Activated CD4-positive, alpha-beta T cell treated with anti-CD3 and anti-CD28 coated beads for 4 hours (primary cell): ENCODE measurements at places on chromosomes 2 and 18.
A peak's percentile ranks its signal among the peaks of the same experiment; 100 is the strongest.

GRCh38 chr2:42492691-42493467 lies 903 bp downstream of the KCNG3 start:
- DNase-seq, result peak; percentile 4

- DNase-seq, result peak; percentile 14
Observed at GRCh38 chr2:73112026-73112912, 479 bp downstream of the RAB11FIP5 start.

DNA sequence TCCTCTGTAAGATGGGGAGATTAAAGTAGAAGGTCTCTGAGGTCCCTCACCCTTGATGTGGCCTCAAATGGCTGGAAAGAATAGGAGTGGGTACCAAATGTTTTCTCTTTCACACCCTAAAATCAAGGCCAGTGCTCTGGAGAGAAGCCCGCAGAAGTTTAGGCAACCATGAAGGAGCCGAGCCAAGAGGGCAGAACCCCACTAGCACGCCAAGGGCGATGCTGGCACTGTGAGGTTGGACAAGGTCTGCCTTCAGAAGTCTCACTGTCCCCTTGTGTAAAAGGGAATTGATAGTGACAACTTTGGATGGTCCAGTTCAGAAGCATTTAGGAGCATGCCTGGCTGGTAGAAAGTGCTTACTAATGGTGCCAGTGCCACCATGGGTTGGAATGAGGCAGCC lies 16.3 kb upstream of the OTOF start:
- no peak for DNase-seq

GRCh38 chr2:62207491-62207890 lies 11.6 kb downstream of the B3GNT2 start:
- no peak for DNase-seq

DNA sequence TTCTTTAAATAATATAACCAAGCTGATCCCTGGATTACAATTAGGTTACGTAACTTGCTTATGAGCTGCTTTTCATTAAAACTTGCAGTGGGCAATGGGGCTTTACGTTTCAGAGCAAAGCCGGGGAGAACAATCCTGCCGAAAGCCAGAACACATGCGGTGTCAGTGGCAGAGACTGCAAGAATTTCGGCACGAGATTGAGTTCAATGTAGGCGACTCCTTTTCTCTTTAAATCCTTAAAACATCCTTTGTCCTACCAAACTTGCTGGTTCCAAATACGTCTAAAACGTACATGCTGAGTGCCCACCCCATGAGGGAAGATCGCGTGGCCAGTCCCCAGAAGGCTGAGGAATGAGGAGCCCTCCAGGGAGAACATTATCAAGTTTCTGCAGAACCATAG lies 36.8 kb upstream of the NCOA1 start:
- no peak for DNase-seq

GRCh38 chr2:207252979-207253645 lies 87.4 kb upstream of the KLF7 start:
- no peak for DNase-seq

DNA sequence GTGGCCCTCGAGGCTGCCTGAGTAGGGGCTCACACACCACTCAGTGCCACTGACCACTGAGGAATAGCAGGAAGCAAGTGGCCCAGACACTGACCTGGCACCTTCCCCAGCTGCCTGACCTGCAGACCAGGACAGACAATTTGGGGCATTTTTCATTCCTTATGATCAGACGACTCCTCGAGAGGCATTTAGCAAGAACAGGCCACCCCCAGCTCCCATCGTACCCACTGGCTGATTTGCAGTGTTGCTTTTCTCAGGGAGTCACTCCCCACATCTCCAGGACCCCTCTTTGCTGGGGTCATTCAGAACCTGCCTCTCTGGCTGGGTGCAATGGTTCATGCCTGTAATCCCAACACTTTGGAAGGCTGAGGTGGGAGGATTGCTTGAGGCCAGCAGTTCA lies 185.7 kb downstream of the HAUS1 start:
- no peak for DNase-seq

- peak; percentile 32 for DNase-seq
Observed at GRCh38 chr2:30336978-30337841, 105.9 kb downstream of the LBH start.

DNA sequence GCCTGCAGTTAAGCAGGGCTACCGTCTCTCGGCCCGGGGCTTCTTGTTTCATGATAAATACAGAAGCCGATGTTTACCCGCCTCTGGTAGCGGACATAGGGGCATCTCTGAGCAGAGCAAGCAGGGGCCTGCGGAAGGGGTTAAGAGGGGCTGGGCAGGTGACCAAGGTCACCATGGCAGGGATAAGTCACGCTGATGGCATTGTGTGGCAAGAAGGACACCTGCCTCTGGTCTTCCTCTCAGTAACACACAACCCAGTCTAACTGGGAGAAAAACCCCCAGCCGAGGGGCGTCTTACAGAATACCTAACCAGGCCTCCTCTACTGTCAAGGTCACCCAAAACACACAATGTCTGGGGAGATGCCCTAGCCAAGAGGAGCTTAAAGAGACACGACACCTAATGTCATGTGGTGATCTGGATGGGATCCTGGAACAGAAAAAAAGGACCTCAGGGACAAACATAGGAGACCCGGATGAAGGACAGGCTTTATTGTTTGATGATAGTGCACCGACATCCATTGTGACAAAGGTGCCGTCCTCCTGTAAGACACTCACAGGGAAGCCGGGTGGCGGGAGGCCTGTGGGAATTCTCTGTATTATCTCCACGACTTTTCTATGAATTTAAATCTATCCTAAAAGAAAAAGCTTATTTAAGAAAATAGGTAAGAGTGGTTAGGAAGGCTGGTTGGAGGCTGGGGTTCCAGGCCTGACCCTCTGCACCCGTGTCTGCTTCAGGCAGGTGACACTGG lies 24.8 kb downstream of the SH3BP4 start:
- no peak for DNase-seq

- DNase-seq, result no peak
Observed at GRCh38 chr2:74416778-74417177, 4.6 kb downstream of the C2orf81 start.

DNA sequence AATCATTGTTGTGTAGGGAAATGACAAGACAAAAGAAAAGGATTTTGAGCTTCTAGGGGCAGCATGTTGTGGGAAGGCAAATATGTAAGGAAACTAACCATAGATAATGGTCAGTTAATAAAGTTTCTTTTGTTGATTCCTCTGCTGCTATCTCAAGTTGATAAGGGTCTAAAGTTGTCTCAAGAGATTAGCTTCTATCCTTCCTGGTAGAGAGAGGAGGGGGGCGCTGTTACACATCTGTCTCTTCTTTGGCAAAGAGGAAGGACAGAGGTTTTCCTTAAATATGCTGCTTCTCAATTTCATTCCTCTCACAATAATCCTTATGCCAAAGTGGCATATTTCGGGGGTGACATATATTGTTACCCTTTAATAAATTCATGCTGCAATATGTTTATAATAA lies 944.0 kb downstream of the DPP10 start:
- no peak for DNase-seq

GRCh38 chr2:111057045-111057444 lies 63.7 kb upstream of the BCL2L11 start:
- no peak for DNase-seq

GRCh38 chr18:42798606-42799170 lies 316.8 kb downstream of the RIT2 start:
- no peak for DNase-seq

DNA sequence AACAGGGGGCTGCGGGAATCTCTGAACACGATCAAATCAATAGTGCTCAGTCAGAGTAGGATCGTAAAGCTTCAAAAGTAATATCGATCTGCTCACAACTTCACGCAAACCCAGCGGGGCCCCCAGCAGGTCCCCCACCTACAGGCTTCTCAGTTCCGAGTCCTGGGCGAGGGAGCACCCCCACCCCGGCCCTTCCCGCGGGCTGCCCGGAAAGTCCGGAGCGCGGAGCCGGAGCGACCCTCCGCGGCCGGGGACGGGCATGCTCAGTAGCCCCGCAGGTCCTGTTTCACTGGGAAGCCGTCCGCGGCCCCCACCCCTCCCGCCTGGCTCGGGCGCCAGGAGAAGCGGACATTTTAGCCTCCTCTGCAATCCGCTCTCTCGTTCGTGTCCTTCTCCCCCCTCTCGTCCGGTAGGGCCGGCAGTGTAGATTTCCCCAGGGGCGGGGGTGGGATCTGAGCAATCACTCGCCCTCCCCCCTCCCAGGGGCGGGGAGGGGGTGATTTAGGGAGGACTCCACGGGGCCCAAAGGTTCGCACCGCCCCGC lies 3.3 kb upstream of the SPRED2 start:
- DNase-seq, result peak; percentile 14

GRCh38 chr2:17853799-17854198 lies 24.7 kb upstream of the KCNS3 start:
- DNase-seq, result no peak

- DNase-seq, result no peak
Observed at GRCh38 chr2:196515051-196515450, 124.5 kb upstream of the CCDC150 start.

DNA sequence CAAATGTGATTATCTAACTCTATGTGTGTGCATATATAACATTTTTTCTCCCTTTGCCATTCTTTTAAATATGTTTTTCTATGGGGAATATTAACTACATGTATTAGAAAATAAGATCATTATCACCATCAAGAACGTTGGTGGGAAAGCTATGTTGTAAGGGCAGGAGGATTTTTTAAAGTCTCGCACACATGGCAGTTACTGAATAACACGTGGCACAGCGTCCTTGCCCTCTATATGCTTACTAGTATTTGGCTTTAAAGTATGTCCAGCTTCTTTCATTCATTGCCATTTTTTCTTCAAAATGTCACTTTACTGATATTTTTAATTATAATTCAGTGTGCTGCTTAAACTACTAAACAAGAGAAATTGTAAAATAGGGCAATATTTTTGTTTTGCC lies 944.3 kb downstream of the SOCS6 start:
- DNase-seq, result no peak

GRCh38 chr2:185895828-185896693 lies 157.5 kb downstream of the FSIP2 start:
- no peak for DNase-seq

DNA sequence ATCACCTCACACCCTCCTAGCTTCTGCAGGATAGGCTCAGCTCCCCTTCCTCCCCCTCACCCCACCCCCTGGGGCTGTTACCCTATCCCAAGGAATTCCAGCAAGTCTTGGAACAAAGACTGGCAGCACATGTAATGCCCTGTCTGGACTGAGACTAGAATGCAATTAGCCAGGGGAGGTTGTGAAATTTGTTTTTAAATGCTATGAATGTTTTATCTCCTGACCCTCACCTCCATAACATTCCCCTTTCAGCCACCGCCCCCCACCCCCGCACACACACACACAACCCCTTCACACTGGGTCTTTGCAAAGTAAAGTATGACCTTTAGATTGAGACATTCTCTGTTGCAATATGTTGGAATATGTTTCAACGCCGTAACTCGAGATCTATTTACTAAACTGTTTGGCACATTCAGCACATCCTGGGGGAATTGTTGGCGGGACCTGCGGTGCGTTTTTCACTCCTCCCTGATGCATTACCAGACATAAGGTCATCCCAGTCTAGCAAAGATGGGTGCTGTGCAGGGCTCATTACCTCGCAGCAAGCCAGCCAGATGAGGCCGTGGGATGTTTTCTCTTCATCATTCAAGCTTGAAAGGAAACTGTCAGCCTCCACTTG lies 290.7 kb upstream of the SLC14A2 start:
- no peak for DNase-seq

GRCh38 chr2:80378-80777 lies 34.1 kb upstream of the FAM110C start:
- no peak for DNase-seq

DNA sequence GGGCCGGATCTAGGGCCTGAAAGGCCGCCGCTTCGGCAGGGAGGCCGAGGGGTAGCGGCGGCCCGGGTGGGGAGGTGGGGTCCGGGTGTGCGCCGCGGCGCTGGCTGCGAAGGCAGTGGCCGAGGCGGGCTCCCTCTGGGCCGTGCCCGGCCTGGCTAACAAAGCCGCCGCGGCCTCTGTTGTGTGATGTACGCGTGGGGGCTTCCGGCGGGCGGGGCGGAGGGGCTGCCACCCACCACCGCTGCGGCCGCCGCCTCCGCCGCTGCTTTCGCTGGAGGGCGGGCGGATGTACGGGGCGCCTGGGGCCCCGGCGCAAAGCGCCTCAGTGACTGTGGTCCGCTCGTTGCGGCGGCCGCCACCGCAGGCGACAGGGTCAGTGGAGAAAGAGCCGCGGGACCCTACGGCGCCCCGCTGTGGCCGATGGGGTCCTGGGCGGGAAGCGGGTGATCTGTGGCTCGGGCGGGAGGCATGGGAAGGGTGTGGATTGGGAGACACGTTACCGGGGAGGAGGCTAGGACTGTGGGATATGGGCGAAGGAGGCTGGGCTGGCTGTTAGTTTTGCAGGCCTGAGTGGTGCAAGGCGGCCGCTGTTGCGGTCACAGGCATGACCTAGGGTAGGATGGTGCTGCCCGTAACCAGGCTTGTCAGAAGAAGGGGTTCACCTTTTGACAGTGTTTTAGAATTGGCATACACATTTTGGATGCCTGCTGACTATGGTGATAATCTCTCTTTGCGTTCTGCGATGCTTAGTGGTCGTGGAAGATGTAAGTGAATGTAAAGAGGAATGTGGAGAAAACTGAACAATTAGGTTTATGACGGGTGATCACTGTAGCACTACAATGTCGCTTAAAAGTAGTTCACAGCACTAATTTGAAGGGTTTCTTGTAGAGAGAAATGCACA lies 662 bp downstream of the BZW1 start:
- DNase-seq, result peak; percentile 58

DNA sequence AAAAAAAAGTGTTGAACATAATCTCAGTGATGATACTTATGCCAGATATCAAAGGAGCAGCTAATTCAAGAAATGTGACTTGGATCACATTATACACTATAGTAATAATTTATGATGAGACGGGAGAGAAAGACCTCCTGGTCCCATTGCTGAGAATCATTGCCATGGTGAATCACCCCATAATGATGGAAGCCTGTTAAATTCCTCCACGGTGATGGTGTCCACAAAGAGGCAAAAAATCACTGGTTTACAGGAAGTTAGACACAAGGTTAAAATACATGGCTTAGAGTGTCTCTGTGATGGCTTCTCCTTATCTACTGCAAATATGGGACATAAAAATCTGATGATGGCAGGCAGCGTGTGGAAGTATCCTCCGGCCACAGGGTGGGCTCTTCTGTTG lies 210.0 kb downstream of the CDH2 start:
- DNase-seq, result no peak

- DNase-seq, result no peak
Observed at GRCh38 chr2:19861813-19862212, 40.0 kb downstream of the TTC32 start.

GRCh38 chr2:26033270-26033817 lies 540 bp upstream of the RAB10 start:
- DNase-seq, result no peak

DNA sequence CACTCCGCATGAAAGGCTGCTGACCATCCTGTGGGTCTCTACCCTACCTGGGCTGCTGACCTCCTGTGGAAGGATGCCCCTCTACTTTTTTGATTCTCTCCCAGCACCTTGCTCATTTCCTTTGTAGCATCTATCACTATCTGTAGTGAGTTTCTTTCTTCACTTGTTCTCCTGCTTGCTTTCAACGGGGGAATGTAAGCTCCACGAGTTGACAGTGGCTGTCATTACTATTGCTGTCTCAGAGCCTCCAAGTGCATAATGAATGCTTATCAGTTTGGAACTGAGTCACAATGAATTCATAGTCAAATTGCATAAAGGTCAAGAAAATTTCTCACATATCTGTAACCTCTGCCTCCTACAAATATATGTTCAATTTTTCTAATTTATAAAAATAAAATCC lies 477.7 kb downstream of the PLCL1 start:
- no peak for DNase-seq

GRCh38 chr2:98216616-98217015 lies 129.6 kb upstream of the CNGA3 start:
- no peak for DNase-seq
